Activated CD4-positive, alpha-beta T cell treated with anti-CD3 and anti-CD28 coated beads, Interleukin-2, amount 50 U/mL, for 48 hours (primary cell): ENCODE measurements at places on chromosomes 4 and X.

DNA sequence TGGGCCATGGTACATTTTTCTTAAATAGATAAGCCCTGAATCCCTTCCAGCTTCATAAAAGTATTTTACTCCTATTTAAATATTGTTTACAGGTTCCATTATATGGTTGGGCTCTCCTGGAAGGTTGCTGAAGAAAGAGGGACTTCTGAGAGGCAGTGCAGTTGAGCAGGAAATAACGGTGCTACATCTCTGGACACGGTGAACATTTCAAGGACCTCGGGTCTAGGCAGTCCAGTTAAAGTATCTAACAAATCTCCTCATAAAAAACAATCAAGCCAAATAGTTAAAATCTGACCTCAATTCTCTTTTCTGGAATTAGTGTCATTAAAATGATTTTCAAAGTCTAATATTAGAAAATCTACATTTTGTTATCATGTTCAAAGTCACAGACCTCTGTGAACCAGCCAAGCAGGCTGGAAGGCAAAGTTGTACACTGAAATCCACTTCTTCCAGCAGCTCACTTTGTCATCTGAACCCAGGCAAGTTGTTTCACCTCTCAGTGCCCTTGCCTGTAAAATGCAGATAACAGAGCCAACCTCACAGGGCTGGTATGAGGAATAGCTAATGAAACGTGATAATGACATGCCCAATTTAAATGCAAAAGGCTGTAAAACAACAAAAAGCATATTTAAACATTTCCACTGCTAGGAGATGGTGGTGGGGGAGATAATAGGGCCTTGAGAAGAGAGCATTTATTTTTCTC, 267.0 kb upstream of the KLF3 start:
- no peak for DNase-seq

GRCh38 chr4:132065940-132066495, 1083.1 kb upstream of the PCDH10 start:
- no peak for DNase-seq

GRCh38 chr4:8119877-8120276, 38.7 kb downstream of the ABLIM2 start:
- no peak for DNase-seq

DNA sequence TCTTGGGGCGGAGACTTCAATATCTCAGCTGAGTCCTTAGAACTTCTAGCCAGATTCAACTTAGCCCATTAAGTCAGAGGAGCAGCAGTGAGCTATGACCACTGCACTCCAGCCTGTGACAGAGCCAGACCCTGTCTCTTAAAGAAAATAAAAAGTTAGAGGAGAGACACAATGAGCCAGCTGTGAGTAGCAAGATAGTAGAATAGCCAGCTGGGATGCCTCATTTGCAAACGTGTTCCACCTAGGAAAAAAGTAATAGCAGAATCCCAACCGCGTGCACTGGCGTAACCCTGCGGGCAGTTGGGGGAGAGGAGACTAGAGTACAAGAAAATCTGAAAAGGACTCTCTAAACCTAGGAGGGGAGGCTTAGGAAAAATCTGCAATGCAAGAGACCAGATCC, 133.2 kb upstream of the ANXA3 start:
- no peak for DNase-seq

- peak; percentile 83 for DNase-seq
These were observed 4.2 kb downstream of the PDGFRA start for GRCh38 chr4:54233277-54233696.

GRCh38 chrX:50842221-50842620, 28.2 kb upstream of the SHROOM4 start:
- DNase-seq, result no peak
